ENCODE measurements at places on chromosomes 1 and 21.
A peak's percentile ranks its signal among the peaks of the same experiment; 100 is the strongest.

- DNase-seq, result no peak
Measured at GRCh38 chr1:11806307-11806936, 431 bp downstream of the CLCN6 start.

DNA sequence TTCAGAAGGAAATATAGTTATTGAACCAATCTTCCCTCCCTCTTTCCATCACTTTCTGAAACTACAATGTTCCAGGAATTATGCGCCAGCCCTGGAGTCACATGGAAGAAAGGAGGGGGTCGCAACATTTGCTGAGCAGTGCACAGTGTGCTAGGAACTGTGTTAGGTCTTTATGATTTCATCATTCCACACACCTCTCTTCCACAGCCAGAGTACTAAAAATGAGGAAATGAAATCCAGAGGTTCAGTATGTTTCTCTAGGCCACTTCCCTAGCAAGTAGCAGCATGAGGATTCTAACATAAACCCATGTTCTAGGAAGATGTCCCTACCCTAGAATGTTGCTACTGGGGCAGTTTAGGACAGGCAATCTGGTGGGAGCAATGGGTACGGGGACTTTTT is 158.1 kb downstream of the SLC45A1 start:
- DNase-seq, result no peak

- no peak for DNase-seq
Measured at GRCh38 chr1:200776949-200777348, 38.3 kb downstream of the CAMSAP2 start.

DNA sequence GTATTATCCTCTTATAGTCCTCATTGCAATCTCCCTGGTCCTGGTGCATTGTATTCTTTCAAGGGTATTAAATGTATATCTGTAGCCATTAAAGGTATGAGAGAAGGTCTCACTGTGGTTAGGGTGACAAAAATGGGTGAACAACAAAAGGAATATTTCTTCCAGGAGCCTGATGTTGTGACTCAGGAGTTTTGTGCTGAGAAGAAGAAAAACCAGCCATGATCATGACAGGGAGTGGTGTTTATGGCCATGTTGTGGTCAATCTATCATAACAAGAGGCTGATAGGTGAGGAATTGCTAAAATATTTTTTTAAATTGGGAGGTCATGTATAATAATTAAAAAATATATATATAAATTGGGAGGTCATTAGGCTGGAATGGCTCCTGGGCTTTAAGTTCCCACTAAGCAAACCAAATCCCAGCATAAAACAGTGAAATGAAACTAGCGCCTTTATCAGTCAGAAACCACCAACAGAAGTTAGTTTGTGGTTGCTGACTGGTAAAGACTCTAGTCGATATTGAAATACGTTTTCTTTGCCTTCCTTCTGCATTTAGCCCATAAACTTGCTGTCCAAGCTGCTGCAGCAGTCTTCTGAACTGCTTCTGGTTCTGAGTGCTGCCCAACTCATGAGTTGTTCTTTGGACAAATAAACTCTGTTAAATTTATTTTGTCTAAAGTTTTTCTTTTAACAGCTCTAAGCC is 60.3 kb downstream of the TBX19 start:
- no peak for DNase-seq

- no peak for DNase-seq
Measured at GRCh38 chr21:29413683-29414082, 115.0 kb downstream of the BACH1 start.

GRCh38 chr21:15148437-15148836 is 83.6 kb upstream of the NRIP1 start:
- no peak for DNase-seq

DNA sequence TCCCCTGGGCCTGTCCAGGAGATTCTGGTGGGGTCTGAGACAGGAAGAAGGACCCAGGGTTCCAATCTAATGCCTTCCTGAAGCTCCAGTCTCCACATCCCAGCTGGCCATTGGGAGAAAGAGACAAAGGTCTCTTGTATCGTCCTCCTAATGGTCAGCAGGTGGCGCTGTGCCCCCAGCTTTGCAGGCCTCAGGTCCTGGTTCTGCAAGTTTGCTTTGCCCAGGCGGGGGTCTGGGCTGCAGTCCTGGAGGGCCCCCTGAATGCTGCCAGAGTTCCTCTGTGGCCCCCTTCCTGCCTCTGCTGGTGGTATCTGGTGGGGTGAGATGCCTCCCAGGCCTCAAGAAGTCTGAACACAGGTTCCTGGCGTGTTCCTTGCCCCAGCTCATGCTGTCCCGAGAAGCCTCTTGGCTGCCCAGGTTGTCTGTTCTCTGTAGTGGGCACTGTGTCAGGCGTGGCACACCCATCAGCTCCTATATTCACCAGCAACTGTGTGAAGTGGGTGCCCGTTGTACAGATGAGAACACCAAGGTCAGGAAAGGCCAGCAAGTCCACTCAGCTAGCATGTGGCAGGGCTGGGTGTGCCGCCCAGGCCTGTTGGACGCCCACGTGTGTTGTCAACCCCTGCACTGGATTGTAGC is 33.8 kb upstream of the CSF3R start:
- no peak for DNase-seq

GRCh38 chr1:165842023-165842670 is 14.7 kb downstream of the UCK2 start:
- no peak for DNase-seq

DNA sequence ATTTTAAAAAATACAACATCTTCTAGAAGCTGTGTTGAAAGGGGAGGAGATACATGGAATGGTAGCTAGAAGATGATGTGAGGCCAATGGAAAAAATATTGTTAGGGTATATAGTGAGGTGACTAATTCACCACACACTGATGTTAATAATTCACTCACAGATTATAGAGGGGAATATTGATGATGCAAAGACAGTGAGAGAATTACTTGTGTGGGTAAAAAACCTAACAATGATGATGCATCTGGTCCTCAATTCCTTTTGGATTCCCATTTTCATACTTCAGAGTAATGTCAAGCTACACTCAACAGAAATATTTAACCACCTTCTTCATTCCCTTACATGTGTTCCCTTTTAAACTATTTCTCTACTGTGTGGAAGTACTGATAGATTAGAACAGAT is 169.5 kb upstream of the DPYD start:
- DNase-seq, result no peak

- no peak for DNase-seq
Measured at GRCh38 chr1:35539073-35539823, 18.0 kb downstream of the KIAA0319L start.

DNA sequence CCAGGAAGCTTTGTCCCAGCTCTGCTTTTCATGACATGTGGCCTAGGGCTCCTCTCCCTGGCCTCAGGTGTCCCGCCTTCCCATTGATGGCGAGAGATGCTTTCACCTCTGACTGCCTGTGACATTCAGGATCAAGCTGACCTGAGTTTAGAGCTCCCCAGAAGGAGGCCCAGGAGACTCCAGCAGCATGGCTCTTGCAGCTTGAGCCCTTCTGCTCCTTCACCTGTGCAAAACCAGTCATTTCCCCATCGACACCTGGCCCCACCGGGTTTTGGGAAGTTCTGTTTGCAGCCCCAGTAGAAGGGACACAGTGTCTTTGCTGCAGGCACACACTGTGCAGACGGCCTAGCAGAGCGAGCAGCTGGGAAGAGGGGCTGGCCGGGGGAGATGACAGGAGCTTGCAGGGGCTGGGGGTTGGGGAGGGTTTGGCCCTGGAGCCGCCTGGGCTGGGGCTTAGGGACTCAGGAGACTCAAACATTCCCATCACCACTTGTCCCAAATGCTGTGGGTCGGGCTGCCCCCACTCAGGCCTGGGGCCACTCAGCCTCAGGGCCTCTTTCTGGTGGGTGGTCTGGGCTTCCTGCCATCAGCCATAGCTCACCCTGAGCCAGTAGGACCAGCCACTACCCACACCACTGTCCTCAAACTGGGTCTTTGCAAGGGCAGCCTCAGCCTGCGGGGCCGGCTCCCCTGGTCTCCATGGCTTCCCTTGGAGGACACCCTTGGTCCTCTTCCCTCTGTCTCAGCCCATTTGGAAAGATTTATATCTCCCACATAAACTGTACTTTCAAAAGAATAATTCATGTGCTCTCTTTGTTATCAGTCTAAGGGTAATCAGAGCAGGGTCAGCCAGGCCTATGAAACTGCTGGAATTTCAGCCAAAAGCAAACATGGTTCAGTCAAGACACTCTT is 3.8 kb upstream of the EDN2 start:
- no peak for DNase-seq

- peak; percentile 53 for DNase-seq
Measured at GRCh38 chr1:202315576-202316168, 26.1 kb downstream of the UBE2T start.

- DNase-seq, result no peak
Measured at GRCh38 chr1:90414201-90414600, 302.9 kb downstream of the BARHL2 start.

DNA sequence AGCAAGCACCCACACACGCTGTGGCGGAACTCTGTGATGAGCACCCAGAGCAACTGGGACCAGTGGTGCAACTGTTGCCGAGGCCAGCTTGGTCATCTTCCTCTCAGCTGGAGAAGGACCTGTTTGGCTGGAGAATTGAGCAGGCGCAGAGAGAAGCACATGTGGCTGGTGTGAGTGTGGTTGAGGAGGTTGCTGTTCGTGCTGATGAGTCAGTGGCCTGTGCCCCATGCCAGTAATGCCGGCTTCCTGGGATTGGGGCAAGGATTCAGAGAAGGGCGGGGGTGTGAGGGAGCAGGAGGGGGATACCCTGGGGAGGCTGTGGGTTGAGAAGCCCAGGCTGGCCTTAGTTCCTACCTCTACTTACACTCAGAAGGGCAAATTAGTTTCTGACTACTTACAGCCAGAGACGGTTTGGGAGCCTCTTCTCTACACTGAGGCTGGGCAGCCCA is 57.5 kb upstream of the EPS8L3 start:
- peak; percentile 82 for DNase-seq

DNA sequence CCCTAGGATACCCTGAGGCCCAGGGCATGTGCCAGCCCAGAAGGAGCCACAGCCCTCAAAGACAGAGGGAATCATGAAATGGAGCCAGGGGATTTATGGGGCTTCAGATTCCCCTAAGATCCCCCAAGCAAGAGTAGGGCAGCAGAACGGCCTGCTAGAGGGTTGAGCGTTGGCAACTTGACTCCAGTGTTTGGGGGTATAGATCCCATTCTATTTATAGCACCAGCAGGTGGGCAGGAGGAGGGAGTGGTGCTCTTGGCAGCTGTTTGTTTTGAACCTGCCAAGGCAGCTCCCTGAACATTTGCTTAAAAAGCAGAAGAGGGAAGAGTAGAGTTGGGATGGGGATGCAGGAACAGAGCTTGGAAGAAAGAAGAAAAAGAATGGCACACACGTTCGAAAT is 33.7 kb downstream of the GLUL start:
- DNase-seq, result no peak

DNA sequence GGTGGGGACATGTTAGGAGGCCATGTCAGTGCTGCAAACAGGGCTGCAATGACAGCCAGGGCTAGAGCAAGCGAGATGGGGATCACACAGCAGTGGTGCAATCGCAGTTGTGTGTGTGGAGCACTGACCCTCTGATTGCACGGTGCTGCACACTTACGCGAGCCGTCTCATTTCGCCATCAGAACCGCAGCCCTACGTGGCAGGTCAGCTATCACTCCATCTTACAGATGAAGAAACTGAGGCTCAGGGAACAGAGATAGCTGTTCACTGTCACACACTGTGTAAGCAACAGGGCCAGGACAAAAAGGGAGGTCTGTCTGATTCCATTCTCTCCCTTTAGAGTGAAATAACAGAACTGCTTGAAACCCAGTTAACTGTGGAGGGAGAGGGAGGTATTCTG is 104.8 kb upstream of the SLC45A1 start:
- no peak for DNase-seq

- DNase-seq, result no peak
Measured at GRCh38 chr1:203299169-203299568, 6.2 kb upstream of the BTG2 start.

DNA sequence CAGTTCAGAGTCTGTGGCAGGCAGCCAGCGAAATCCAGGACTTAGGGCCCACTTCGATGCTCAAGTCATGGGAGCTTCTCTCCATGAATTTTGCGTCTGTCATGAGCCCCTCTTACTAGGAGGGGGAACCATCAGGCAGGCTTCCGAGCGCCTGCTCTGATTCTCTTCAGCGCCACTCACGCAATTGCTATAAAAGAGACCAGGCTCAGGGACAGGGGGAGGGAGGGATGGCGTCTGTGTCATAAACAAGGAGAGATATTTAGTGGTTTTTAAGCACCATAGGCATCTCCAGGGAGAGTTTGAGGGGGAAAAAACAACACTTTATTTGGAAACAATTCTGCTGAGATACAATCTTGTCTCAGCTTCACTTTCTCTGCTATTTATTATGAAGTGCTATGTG is 60.6 kb downstream of the NAV1 start:
- DNase-seq, result no peak

DNA sequence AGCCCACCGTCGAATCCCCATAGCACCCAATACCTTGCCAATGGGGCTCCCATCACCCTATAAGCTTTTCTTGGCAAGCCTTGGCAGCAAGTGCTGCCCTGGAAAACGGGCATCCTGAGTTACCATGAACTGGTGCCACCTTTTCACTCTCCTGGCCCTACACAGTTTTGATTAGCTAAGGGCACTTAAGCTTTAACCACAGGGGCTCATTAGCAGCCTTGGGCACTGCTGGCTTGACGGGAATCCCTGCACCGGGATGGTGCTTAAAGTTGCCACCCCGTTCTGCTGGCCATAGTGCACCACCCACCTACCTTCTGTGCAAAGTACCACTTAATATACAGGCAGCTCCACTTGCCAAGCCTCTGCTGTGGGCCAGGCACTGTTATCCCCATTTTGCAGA is 13.7 kb downstream of the PARS2 start:
- no peak for DNase-seq

DNA sequence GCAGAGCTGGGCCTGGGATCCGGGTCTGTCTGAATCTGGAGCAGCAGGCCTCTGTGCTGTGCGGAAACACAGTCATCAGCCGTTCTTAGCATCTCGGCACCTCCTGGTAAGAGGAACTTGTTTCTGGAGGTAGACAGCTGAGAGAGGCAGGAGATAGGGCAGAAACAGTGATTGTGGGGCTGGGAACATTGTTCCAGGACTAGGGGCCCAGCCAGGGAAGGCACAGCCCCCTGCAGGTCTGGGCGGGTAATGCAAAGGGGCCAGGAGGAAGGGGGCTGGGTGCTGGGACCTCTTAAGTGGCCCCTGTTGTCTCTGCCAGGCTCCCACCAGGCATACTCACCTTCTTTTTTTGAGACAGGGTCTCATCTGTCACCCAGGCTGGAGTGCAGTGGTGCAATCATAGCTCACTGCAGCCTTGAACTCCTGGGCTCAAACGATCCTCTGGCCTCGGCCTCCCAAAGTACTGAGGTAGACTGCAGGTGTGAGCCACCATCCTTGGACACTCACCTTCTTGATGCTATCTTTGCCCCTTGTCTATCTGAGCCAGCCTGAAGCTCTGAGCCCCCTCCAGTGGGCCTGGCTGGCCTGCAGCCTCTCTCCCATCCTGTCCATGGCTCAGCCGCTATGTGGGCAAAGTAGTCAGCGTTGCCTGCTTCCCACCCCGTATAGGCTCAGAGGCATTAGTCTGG is 134.3 kb upstream of the ZBTB40 start:
- no peak for DNase-seq
